Psoas muscle (tissue), 8 donors: ENCODE measurements at places on chromosomes 1 and 21. TPM values are rescaled to one million over a fixed set of nuclear protein-coding genes. Genes with fewer than 3 reads are reported as not detected.

The RAB3B gene
- not detected for total RNA-seq

The CCDC185 gene
- total RNA-seq: not detected

The FAM151A gene
- total RNA-seq: not detected

The OR2T27 gene
- not detected for total RNA-seq

- no peak overlapping the region for H3K27ac ChIP-seq
- DNase-seq: peak; percentile 77
- H3K4me1 ChIP-seq: no peaks in the 10 kb centered on the region
Observed at GRCh38 chr1:9181176-9181906, 52.4 kb upstream of the GPR157 start.

GRCh38 chr1:154711416-154711815 is 103.4 kb upstream of the ADAR start:
- H3K4me1 ChIP-seq: peaks cover 23% of the 10 kb centered on the region
- H3K27ac ChIP-seq: no peak overlapping the region
- H3K4me3 ChIP-seq: no peak overlapping the region
- H3K36me3 ChIP-seq: no peaks in the 10 kb centered on the region

DNA sequence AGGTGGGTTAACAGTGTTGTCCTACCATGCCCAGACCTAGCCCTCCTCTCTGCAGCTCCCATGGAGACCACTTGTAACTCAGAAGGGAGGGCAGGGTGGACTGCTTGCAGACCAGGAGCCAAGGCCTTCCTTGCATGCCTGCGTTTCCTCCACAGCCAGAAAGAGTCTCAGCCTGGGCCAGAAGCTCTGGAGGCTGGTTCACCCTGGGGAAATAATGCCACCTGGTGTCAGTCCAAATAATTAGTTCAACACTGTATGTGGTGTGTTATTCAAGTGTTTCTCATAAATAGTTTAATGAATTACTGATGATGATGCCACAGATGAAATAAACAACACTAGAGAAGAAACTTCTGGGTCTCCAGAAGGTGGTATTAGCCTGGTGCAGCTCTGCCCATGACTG is 16.9 kb upstream of the VANGL1 start:
- H3K4me3 ChIP-seq: no peak overlapping the region
- DNase-seq: no peak
- H3K27ac ChIP-seq: no peak overlapping the region
- no peaks in the 10 kb centered on the region for H3K4me1 ChIP-seq
- H3K36me3 ChIP-seq: no peaks in the 10 kb centered on the region

DNA sequence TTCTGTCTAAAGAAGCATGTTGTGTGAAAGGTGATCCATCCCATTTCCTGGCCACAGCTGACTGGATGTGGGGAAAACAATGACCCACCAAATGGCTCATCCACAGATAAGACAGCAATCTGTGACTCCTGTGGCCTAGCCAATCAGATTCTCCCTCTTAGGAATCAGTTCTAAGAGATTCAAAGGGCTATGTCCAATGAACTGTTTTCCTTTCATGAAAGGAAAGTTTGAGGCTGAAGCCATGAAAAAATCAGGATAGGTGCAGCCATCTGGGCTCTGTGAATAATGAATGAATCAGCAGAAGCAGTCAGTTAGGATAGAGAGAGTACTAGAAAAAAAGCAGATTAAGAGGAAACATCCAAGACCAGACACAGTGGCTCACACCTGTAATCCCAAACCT is 164.7 kb downstream of the NRIP1 start:
- no peaks in the 10 kb centered on the region for H3K36me3 ChIP-seq
- no peak overlapping the region for H3K27ac ChIP-seq
- H3K4me1 ChIP-seq: peaks cover 7% of the 10 kb centered on the region
- DNase-seq: no peak

- H3K27ac ChIP-seq: no peak overlapping the region
- no peaks in the 10 kb centered on the region for H3K27me3 ChIP-seq
- no peaks in the 10 kb centered on the region for H3K36me3 ChIP-seq
- no peak overlapping the region for H3K4me3 ChIP-seq
- DNase-seq: no peak
- peaks cover 84% of the 10 kb centered on the region for H3K4me1 ChIP-seq
Observed at GRCh38 chr1:208150833-208151458, 93.2 kb downstream of the PLXNA2 start.

DNA sequence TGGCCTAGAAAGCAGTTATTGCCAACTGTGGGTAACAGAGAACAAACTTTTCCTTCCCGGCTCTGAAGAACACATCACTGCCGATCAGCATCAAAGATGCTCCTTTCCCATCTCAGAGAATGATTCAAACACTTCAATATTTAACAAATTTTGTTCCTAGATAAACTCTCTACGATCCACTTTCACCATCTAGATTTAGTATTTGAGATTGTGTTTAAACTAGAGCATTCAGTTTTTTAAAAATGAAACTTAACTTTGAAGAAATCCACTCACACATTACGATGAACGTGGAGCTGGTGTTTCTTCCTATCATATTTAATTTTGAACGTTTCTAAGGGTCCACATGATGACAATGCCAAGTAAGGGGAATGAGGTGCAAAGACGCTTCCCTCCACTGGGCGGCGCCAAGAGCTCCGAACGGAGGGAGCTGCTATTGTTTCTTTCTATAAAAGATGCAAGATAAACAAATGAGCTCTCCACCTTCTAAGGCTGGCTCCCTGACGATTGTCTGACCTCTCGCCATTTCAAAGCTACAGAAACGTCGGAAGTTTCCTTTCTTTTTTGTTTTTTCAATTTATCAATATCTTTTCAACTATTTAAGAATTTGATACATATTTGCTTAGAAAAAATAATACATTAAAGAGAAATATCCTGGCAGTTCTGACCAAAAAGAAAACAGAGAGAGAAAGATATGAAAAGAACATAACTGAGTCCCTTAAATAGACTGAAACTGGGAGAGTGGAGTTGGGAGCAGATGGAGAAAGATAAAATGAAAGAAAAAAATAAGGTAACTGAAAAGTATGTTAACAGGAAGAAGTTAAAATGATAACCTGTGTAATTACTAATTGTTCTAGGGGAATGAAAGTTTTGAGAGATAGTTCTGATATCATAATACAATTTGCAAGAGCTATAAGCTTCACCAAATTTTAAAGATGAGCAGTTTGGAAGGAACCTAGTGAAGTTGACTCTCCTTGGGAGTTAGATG is 4.4 kb upstream of the BARHL2 start:
- H3K27ac ChIP-seq: no peak overlapping the region
- H3K27me3 ChIP-seq: peaks cover 81% of the 10 kb centered on the region
- peaks cover 29% of the 10 kb centered on the region for H3K4me1 ChIP-seq

GRCh38 chr21:38326899-38327298 is 70.1 kb downstream of the KCNJ15 start:
- DNase-seq: no peak
- no peaks in the 10 kb centered on the region for H3K36me3 ChIP-seq

DNA sequence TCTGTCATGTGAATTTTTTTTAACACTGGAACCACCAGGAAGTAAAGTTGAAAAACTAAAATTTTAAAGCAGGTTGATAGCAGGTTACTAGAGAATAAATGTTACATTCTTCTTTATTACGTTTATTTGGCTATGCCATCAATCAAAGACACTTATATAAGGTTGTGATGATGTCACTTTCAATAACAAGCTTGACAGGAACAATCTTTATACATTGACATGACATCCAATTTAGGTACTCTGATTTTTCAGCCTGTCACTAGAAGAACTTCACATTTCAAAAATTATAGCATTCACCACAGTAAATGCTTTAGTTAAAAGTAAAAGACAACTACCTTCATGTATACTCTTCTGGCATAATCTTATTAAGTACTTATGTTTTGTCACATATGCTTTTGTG is 696.8 kb upstream of the NCAM2 start:
- H3K4me1 ChIP-seq: no peaks in the 10 kb centered on the region
- no peak overlapping the region for H3K4me3 ChIP-seq
- H3K27me3 ChIP-seq: no peaks in the 10 kb centered on the region
- H3K27ac ChIP-seq: no peak overlapping the region

DNA sequence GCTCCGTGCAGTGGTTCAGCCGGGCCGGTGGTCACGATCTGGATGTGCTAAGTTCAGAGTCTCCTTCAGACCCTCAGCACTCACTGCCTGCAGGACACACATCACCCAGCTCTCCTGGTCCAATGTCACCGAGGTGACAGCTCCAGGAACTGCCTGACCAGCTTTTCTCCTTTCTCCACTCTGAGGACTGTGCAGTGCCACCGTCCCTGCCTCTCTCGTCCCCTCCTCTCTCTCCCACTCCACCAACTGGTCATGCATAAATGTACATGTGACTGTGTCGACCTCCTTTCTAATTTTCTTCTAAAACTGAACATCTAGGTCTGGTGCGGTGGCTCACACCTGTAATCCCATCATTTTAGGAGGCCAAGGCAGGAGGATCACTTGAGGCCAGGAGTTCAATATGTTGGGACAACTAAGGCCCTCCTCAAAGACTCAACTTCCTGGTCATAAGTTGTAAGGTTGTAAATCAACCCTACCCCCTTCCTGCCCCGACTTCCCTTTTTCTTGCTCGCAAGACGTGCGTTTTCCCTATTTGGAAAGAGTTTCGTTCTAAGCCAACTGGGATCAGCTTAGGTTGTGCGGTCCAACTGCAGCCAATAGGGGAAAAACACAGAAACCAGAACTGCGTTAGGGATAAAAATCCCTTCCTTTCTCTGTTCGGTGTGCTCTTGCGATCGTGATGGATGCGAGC is 53.1 kb downstream of the MEGF6 start:
- H3K4me1 ChIP-seq: no peaks in the 10 kb centered on the region
- H3K4me3 ChIP-seq: no peak overlapping the region
- H3K27ac ChIP-seq: no peak overlapping the region
